Thoracic aorta (tissue), 2 donors: ENCODE measurements at places on chromosomes 5 and 9.

GRCh38 chr5:133297293-133297692, 245.5 kb downstream of the HSPA4 start:
- no peak for DNase-seq

- DNase-seq, result no peak
Observed at GRCh38 chr9:94639061-94639998, at the start of gene FBP1. Gene FBP1, minus strand, starts transcription at chr9:94639518. Its CDS starts 208 bp downstream, at chr9:94639310.

DNA sequence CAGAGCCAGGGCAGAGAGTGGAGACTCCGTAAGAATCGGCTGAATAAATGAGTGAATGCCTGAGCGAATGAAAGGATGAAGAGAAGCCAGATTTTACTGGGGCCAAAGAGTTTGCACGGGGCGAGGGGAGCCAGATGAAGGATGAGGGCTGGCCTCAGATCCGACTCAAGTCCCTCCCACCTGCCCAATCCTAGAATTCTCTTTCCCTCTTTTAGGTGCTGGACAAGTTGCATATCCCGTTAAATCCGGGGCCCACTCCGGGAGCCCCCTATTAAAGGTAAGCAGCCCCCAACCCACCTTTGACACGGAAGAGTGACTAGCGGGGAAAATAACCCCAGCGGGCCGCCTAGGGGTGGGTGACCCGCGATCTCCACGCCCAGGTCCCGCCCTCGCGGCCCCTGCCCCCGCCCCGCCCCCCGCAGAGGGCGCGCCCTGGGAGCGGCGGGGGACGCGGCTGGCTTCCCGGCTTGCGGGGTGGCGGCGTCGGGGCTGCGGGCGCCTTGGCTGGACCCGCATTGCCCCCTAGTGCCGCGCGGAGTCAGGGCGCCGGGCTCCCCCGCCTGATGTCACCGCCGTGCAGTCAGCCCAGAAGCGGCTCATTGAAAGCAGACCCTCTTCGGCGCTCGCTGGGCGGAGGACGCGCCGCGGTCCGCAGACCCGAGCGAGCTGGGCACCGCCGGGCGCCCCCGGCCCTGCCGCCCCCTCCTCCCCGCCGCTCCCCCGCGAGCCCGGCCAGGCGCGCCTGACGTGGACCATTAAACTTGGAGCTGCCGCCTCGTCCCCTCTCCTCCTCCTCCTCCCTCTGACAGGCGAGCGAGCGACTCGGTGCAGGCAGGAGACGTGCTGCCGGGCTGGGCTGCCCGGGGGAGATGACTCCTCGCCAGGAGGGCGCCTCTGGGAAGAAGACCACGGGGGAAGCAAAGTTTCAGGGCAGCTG, at the start of gene ADRA1B:
TSS of gene ADRA1B (plus strand) at position 579 of the 937 bp plus-strand sequence. CDS start 424 bp downstream, outside the sequence.
- DNase-seq, result no peak

DNA sequence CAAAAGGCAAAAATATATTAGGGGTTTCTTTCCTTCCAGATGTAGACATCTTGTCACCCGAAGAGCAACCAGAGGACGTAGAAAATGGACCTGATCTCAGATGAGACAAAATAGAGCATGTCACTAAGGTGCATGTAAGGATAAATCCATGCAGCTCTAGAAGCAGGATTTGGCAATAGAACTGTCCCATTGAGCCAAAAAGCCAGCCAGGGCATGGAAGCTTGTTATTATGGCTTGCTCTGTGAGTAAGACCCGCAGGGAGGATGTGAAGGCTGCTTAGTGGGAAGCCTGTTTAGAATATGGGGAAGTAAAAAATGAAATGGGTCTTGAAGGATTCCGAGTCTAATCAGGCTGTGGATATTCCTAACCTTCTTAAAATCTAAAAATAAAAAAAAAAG, 165.6 kb upstream of the MPDZ start:
- no peak for DNase-seq

- no peak for DNase-seq
Observed at GRCh38 chr9:21789541-21790037, 12.8 kb upstream of the MTAP start.

- no peak for DNase-seq
Observed at GRCh38 chr9:91042541-91042940, 240.9 kb downstream of the SYK start.

GRCh38 chr9:2849941-2850340, 6.0 kb upstream of the PUM3 start:
- DNase-seq, result no peak
